Posterior cingulate gyrus (tissue), 11 donors: ENCODE measurements at places on chromosomes 5 and 9.

GRCh38 chr5:147752666-147753290 is 29.8 kb downstream of the JAKMIP2 start:
- no peak for DNase-seq

GRCh38 chr5:173869316-173869715 is 18.8 kb upstream of the CPEB4 start:
- peak; percentile 28 for DNase-seq

DNA sequence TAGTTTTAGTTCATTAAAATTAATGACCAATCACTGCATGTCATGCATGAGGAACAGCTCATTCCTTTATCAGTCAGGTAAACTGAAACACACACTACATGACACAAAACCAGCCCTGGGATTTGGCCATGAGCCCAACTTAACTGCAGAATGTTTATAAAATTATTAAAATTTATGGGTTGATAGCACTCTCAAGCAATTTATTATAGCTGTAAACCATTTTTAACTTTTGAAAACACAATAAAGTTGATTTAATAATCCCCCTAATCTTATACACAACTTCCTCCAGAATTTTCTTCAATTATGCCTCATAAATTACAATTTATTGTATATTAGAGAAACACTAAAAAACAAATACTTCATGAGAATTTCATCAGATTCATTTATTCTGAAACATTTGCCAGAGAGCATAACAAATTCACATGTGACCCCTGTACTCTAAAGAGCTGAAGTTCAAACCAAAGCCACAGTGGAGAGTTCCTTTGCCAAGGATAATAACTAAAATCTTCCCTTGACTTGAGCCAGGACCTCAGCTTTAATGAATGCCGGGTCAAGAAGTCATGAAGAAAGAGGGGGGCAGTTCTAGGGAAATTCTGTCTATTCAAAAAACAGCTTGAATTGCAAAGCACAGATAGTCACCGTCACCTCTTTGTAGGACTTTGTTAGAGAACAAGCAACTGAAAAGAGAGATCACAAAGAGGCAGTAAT is 763.7 kb upstream of the GRAMD2B start:
- no peak for DNase-seq

DNA sequence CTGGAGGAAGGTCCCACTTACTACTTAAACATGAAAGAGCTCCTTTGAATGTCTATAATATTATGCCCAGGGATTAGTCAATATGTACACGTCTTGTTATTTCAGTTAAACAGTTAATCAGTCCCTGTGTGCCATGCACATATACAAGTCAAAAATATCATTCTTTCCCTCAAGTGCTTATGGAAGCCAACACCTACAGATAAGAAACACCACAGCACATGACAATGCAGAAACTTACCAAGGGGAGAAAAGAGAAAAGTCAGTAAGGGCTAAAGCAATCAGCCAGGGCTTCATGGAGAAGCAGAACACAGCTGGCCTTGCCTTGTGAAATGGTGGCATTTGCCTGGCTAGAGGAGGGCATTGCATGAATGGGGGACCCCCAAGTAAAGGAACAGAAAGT is 88.3 kb downstream of the SNCAIP start:
- no peak for DNase-seq

DNA sequence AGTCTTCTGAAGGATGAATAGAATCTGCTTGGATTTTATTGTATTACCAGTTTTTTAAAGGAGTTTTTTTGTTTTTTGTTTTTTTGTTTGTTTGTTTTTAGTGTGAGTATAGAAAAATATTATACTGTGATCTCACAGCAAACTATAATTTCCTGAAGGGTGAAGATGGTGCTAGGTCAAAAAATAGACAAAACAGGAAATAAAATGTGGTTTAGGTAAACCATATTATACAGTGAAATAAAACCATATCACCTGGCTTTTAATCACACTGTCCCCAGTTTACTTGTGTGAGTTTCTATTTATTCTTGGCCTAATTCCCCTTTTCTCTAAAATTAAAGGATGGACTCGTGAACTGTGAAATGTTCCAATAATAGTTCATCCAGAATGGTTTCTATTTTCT is 841.3 kb upstream of the CTNND2 start:
- DNase-seq = no peak

DNA sequence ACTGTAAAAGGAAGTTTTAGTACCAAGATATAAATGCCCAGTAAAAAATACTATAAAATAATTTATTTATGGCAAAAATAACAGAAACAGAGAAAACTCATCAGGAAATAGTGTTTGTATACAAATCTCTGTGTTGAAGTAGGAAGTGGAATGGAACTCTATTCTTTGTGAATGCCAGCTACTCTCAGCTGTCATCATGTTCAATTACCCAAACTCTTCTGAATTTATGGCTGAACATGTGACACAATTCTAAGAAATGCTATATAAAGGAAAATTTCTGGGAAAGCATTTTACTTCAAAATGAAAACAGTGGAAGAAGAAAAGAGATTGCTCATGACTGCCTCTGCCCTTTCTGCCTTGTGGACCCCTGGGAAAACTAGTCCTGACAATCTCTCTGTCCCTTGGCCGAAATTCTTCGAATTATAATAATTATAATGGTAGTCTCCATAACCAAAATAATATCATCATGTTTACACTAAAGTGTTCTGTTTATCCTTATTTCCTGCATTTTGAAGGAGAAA is 522.3 kb upstream of the ST8SIA4 start:
- DNase-seq = no peak

- DNase-seq = no peak
Measured at GRCh38 chr5:106680330-106680729, 990.4 kb downstream of the EFNA5 start.

- no peak for DNase-seq
Measured at GRCh38 chr5:51684794-51685355, 301.6 kb downstream of the ISL1 start.

GRCh38 chr9:94672811-94673487 is 33.6 kb upstream of the FBP1 start:
- DNase-seq = no peak

- DNase-seq = no peak
Measured at GRCh38 chr5:154309371-154309745, 118.8 kb downstream of the GALNT10 start.

- no peak for DNase-seq
Measured at GRCh38 chr5:130034566-130035210, 130.4 kb downstream of the CHSY3 start.

- DNase-seq = no peak
Measured at GRCh38 chr5:149195337-149195887, 54.1 kb downstream of the ABLIM3 start.

GRCh38 chr9:88736136-88736637 is 201.2 kb downstream of the NXNL2 start:
- no peak for DNase-seq
